ENCODE measurements at places on chromosomes 11 and 22.

- DNase-seq: no peak
Measured at GRCh38 chr11:15339302-15339701, 224.6 kb downstream of the INSC start.

DNA sequence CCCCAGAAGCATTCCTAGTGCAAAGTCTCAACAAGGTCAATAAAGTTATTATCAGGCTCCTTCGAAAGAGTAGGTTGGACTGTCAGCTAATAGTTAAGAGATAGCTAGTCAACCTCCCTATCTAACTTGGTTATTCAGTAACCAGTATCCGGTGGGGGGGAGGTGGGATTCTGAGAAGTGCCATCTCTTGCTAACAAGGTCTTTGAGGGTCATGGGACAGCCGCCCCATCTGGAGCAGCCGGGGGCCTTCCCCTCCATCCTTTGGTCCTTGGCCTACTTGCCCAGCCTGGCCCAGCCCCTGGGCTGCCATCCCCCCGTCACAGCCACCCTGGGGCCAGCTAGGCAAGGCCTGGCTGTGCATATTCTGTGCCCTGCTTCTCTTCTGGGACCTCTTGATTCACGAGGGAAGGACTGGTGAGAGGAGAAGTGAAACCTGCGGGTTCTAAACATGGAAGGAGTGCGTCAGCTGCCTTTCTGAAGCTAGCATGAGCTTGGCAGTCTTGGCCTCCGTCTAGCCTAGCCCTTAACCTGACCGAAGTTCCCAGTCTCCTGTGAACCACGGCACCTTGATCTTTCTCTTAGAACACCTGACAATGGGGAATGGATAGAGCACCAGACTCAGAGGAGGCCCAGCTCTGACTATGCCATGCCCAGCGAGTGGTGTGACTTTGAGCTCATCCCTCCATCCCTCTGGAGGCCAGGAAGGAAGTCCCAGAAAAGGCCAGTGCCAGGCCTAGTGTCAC lies 9.3 kb downstream of the SLC37A2 start:
- no peak for DNase-seq

DNA sequence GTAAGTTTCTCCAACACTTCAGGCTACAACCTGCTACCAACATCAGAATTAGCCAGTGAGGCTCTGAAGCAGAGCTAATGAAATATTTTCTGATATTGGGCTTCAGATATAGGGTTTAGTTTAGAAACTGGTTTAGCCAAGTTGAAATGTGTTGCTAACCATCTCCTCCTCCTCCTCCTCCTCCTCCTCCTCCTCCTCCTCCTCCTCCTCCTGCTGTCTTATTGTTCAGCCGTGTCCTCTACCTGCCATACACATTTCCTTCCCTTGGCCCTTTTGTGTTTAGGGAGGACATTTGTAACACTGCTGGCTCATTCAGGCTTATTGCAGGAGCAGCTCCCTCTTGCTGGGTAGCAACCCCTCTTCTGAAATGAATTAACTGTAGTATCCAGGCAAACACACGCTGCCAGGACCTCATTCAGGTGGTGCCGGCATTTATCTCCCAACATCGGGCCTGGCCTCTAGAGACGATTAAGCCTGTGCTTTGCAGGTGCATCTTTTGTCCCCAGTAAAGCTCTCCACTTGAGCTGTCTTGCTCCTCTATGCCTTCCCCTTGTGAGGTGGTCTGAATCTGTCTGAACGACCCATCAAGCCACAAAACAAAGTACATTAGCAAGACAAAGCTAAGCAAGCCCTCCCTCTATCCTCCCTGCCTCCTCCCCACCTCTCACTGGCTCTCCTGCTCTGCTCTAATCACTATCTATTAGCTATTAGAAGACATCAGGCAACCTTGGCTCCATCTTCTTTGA lies 82.9 kb downstream of the KCNJ1 start:
- DNase-seq: no peak

- DNase-seq: no peak
Measured at GRCh38 chr22:48624401-48624800, 1203.3 kb downstream of the BRD1 start.

- DNase-seq: no peak
Measured at GRCh38 chr11:116862951-116863350, 25.5 kb upstream of the APOA1 start.

All from cardiac fibroblast (primary cell).